ENCODE measurements at places on chromosomes 13 and 19.
A peak's percentile ranks its signal among the peaks of the same experiment; 100 is the strongest.

GRCh38 chr13:114042066-114042815 is 68.4 kb upstream of the C13orf46 start:
- DNase-seq: no peak

DNA sequence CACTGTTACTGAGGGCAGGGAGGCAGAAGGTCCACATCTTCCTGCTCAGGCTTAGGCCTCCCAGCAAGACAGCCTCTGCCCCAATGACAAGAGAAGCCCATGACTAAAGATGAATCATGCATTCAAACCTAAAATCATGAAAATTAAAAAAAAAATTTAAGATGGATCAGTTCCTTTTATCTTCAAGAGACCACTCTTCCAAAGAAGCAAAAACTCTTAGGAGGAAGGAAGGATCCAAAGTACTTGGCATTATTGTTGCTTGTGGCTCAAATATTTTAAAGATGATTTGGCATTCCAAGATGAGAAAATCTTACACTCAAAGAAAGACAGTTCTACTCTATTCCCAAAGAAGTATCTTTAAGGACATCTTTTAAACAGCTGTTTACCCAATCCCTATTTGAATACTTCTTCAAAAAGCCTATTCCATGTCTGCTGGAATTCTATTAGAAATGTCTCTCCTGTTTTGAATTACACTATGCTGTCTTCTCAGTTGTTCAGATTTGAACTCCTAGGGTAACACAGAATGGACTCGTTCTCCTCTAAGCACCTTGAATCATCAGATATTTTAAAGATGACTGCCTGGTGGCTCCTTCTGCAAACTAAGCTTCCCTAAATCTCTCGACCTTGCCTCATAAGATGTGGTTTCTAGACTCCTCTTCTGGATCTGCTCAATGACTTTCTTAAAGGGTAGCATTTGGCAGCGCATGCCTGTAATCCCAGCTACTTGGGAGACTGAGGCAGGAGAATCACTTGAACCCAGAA is 7.0 kb downstream of the SERP2 start:
- DNase-seq: no peak

DNA sequence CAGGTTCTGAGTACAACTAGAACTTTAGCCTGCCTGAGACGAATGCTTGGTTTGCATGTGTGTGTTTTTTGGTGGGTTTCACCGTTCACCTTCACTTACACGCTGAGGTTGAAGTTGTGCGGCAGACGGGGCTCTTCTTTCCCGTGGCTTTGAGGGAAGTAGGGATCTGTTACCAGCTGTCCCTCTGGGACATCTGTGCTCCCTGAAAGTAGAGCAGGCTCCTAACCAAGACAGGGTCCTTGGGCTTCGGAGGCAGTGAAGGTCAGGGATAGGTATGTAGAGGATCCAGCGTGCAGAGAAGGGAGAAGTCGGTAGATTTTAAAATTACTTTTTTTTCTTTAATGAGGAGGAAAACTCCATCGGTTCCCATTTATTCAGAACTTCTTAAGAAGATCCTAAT is 48.7 kb downstream of the ZNF536 start:
- DNase-seq: no peak

DNA sequence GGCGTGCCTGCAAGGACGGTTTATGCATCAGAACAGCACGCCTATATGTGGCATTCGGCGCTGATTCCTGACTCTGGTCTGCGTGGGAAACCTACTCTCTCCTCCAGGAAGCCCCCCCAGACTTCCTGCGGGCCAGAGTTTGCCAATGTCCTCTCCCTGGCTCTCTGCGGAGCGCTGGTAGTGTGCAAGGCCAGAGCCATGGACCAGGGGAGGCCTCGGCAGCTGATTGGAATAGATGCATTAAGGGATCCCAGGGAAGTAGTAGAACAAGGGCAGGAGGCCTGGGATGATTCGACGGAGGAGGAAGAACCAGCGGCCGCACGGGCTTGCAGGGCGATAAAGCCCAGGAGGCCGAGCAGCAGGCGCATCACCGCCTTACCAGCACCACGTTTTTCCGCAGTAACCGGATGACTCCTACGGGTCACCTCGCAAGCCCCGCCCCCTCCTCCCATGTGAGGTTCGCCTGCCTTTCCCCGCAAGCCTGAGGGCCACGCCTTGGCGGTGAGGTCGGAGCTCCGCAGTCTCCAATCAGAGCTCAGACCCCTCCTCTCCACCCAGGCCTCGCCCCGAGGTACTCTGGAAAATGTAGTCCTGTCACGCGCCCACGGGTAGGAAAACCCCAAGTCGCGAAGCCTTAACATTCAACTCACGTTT is 5.0 kb downstream of the CLEC11A start:
- DNase-seq: peak; percentile 94

DNA sequence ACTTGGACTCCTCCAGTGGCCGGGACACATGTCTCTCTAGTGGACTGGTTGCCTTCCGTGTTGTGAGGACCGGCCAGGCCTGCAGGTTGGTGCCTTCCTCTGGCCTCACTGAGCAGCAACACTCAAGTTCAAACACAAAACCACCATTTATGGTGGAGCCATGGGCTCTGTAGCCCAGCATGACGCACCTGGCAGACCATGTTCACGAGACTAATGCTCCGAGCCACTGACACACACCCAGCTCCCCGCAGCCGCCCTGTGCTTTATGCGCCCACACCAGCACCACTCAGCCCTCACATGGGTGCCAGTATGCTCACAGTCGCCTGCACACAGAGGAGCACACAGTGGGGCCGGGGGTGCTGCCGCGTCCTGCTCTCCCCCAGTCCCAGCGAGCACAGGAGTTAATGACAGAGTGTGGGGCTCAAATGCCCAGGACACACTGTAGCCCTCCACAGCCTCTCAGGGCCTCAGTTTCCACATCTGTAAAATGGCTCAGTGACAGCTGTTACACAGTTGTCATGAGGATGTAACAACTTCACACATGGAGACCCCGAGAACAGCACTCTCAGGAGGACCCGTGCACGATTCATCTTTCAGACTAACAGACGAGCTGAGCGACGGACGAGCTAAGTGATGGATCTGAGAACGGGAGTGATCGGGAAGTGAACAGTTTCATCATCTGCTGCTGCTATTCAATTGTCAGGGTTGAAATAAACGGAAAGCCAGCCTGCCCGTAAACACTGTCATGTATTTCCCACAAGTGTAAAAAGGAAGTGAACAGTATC is 7.8 kb downstream of the GAS6 start:
- no peak for DNase-seq

GRCh38 chr13:36925603-36926002 is 5.6 kb upstream of the SMAD9 start:
- no peak for DNase-seq

GRCh38 chr13:109654341-109655205 is 131.8 kb downstream of the IRS2 start:
- DNase-seq: no peak

DNA sequence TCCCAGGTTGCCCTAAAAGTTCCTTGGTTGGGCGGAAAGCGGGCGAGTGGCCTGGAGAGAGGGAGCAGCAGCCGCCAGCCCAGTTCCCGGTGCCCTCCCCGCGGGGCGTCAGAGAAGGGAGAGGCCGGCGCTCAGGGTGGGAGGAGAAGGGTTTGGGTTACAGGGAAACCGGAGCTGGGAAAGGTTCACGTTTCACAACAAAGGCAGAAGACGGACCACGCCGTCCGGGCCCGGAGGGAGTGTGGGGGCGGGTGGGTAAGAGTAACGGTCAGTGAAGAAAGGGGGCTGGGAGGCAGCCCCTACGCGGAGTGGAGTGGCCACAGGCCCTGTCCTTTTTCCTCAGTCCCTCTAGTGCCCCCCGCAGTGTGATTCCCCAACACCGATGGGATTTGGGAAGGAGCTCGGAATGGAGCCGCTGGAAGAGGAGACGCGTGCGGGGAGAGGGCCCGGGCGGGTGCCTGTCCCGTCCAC is 1.6 kb downstream of the SIX5 start:
- peak; percentile 82 for DNase-seq

DNA sequence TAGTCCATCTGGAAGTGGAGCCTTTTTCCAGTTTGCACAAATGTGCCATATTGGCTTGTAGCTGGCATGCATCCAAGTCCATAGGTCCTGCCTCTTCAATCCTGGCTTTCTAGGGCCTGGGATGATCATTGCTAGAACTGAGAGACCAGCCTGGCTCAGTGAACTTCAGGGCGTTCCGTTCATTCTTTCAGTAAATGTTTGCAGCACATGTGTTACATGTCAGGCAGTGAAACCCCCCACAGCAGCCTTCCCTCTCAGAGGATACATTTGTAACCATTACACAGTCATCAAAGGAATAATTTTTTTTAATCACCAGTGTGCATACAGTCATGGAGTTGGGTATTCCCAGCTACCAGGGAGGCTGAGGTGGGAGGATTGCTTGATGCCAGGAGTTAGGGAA is 9.7 kb downstream of the FUT2 start:
- no peak for DNase-seq

GRCh38 chr13:110445722-110446574 is 115.6 kb downstream of the RAB20 start:
- DNase-seq: no peak

Data from eye (tissue), 1 donor.